Trophoblast cell (in vitro differentiated cells and primary cell): ENCODE measurements at places on chromosomes 7 and 10.

DNA sequence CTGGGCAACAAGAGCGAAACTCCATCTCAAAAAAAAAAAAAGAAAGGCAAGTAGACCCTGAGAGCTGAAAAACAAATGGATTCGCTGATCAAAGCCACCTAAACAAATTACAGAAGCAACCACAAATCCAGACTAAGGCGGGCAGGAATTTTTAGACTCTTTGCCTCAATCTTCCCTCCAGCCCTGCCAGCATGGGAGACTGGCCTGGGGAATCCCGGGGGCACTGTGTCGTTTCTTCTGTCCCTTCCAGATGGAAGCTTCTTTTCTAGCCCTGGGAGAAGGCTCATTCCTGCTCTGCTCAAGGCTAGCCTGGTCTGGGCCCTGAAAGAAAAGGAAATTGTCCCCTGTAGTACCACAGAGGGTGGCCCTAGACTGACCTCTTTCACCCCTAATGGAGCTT, 15.6 kb upstream of the SERPINE1 start:
- peak; percentile 56 for DNase-seq

DNA sequence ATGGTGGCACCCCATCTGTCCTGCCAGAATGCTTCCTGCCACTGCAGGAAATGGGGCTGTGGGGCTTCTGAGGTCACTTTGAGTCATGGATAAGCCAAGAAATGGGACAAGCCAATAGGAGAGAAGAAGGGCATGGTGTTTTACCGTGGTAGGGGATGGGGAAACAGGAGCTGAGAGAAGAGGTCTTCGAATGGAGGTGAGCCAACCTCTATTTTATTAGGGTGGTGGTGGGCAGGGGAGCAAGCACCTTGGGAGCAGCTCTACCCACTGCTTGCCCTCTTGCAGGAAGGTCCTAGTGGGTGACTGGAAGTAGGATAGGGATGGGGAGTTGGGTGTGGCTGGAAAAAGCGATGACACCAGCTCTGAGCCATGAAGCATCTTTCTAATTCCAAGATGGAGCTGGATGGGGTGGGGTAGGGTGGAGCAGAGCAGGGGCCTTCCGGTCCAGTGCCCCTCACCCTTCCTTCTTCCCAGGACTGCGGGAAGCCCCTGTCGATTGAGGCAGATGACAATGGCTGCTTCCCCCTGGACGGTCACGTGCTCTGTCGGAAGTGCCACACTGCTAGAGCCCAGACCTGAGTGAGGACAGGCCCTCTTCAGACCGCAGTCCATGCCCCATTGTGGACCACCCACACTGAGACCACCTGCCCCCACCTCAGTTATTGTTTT, 9.1 kb downstream of the ZYX start:
- no peak for DNase-seq

- no peak for DNase-seq
These were observed 89.8 kb downstream of the CREM start for GRCh38 chr10:35216303-35216905.

- DNase-seq = no peak
These were observed 46.5 kb upstream of the MSMB start for GRCh38 chr10:46092524-46093081.

GRCh38 chr10:30396293-30396692, 37.7 kb upstream of the MAP3K8 start:
- DNase-seq = peak; percentile 57

GRCh38 chr7:28980451-28981160, 22.5 kb upstream of the TRIL start:
- peak; percentile 90 for DNase-seq
